ENCODE measurements at places on chromosomes 1 and 21.

- no peak for DNase-seq
Observed at GRCh38 chr1:96418969-96419368, 302.6 kb upstream of the PTBP2 start.

DNA sequence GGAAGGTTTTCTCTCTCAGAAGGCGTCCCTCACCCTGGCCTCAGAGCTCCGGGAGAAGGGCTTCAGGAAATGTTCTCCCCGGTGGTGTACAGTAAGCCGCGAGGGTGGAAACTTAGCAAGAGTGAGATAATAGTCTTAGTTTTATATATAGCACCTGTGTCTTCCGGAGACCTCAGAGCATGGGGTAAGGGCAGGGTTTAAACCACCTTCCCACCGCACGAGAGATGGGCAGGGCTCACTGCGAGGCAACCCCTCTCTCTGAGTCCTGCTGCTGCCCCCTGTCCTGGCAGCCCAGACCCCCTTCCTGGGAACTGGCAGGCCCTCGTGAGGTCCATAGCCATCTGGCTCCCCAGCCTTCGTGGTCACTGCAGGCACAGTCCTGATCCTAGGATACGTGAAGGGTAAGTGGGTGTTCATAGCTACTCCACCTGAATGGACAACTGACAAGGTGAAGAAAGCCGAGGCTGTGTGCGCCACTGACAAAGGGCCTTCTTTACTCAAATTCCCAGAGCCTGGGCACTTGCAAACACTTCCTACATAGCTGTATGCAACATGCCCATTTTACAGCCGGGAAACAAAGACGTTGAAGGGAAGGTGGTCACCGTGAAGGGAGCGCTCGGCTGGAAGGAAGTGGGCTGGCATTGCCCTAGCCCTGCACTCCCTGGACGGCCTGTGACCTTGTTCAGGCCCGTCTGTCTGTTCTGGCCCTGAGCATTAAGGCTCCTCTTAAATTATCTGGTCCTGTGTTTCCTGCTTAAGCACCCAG, 26.9 kb downstream of the ITPKB start:
- no peak for DNase-seq

- DNase-seq: no peak
Observed at GRCh38 chr1:117567435-117567834, 38.4 kb upstream of the TENT5C start.

- DNase-seq: no peak
Observed at GRCh38 chr1:66214901-66215300, 319.1 kb upstream of the SGIP1 start.

GRCh38 chr21:29329406-29329805, 30.7 kb downstream of the BACH1 start:
- no peak for DNase-seq

DNA sequence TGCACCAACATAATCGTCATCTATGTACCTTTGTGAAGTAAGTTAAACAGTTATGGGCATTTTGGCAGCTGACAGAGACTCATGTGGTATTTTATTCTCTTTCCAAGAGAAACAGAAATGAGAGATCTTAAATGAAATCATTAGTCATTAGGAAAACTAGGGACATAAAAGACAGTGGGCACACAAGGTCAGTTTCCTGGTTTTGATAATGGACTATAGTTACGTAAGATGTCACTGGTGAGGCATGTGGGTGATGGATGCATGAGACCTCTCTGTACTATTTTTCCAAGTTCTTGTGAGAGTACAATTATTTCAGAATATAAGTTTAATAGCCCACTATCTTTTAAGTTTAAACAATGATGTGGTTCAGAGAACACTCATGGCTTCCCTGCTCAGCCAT, 216.9 kb downstream of the APP start:
- no peak for DNase-seq

GRCh38 chr1:178237121-178237520, 143.2 kb downstream of the RASAL2 start:
- DNase-seq: no peak

GRCh38 chr1:14254251-14254650, 344.2 kb upstream of the KAZN start:
- DNase-seq: no peak

DNA sequence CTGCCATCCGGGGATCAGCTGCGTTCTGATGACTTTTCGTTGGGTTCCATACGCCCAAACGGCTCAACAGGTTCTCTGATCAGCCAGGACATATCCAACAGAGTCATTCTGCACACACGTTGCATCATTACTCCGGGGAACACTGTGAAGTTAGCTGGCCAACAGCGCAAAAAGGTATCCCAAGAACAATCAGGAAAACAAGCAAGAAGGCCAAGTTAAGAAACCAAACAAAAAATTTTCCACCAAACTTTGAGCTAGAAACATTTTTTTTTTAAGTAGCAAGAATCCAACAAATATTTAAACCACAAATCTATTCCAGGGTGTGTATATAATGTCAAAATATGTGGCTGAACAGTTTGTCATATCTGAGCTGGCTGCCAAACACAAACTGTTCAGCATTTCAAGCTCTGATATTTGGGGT, 29.2 kb downstream of the NID1 start:
- no peak for DNase-seq

DNA sequence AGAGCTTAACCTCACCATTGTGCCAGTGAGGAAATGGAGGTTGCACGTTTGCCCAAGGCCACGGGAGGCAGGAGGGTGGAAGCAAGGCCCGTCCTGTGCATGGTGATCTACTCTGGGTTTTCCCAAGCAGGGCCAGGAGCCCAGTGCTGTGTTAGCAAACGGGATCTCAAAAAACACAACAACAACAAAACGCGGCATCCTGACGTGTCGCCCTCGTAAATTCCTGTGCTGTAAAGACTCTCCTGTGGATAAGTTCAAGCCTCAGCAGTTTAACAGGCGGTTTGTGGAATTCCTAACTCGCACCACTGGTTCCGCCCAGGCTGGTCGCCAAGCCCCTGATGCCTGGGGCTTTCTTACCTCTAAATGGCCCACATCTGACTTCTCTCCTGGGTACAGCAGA, 39.1 kb downstream of the TFF3 start:
- no peak for DNase-seq
